IgD-negative memory B cell (primary cell): ENCODE measurements at places on chromosomes 5 and 9. TPM values are rescaled to one million over a fixed set of nuclear protein-coding genes. Genes with fewer than 3 reads are reported as not detected.

ATP10B gene
- polyA plus RNA-seq: 1.0 TPM

RIMOC1 gene
- 10.6 TPM for polyA plus RNA-seq

ZNF474 gene
- polyA plus RNA-seq: 0.35 TPM

EQTN gene
- 0.35 TPM for polyA plus RNA-seq

FOXD4L3 gene
- polyA plus RNA-seq: not detected

PCDHA9 gene
- polyA plus RNA-seq: not detected

LEAP2 gene
- polyA plus RNA-seq: 1.4 TPM
